Activated T-cell treated with anti-CD3 and anti-CD28 coated beads for 48 hours (primary cell): ENCODE measurements at places on chromosomes 2 and 18.

DNA sequence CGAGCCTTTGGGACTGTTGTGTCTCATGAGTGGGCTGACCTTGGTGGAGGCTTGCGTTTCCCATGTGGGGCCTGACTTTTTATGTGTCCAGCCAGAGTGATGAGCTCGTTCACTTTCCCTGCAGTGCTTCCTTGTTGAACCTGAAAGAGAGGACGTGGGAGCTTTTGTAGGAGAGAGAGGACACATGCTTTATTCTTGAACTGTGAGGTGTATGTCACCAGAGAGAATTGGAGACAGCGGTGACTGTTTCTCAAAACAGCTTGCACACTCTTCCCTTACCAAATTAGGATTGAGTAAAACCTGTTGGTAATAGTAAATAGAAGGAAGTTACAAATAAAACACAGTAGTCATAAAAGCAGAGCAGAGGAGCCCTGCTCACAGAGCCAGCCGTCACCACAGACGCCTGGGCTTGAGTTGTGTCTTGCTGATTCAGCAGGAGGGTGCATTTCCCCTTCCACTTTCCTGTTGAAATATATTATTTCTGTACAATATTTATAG, 60.7 kb downstream of the INPP4A start:
- no peak for DNase-seq

- DNase-seq, result no peak
Measured at GRCh38 chr2:108932736-108933332, 56.2 kb downstream of the EDAR start.

- DNase-seq, result no peak
Measured at GRCh38 chr18:56747032-56747658, 96.0 kb downstream of the WDR7 start.

GRCh38 chr2:17171446-17172049, 346.7 kb downstream of the RAD51AP2 start:
- no peak for DNase-seq

- DNase-seq, result no peak
Measured at GRCh38 chr2:98099939-98100743, 13.2 kb downstream of the VWA3B start.

GRCh38 chr2:206086716-206087350, 859 bp upstream of the INO80D start:
- DNase-seq, result no peak

GRCh38 chr2:186523791-186524190, 37.7 kb downstream of the ZC3H15 start:
- DNase-seq, result no peak

DNA sequence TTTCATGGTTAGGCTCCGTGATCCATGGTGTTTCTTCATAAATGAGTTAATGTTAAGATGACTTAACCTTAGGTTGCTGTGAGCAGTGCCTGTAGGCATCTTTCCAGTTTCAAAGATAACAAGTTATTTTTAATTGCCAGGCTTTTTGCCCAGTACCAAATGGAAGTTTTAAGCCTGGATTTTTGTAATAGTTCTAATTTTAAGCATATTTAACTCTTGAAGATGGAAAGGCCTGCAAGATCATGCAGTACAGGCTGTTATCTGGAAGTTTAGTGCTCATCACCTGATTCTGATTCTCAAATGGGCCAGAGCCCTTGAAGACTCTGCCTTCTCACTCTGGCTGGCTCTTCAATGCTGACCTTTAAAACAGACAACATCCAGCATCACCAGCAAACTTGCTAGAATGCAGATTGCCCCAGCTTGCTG, 141.3 kb downstream of the NCK2 start:
- DNase-seq, result no peak

GRCh38 chr18:79950515-79951341, 725 bp downstream of the SLC66A2 start:
- no peak for DNase-seq

DNA sequence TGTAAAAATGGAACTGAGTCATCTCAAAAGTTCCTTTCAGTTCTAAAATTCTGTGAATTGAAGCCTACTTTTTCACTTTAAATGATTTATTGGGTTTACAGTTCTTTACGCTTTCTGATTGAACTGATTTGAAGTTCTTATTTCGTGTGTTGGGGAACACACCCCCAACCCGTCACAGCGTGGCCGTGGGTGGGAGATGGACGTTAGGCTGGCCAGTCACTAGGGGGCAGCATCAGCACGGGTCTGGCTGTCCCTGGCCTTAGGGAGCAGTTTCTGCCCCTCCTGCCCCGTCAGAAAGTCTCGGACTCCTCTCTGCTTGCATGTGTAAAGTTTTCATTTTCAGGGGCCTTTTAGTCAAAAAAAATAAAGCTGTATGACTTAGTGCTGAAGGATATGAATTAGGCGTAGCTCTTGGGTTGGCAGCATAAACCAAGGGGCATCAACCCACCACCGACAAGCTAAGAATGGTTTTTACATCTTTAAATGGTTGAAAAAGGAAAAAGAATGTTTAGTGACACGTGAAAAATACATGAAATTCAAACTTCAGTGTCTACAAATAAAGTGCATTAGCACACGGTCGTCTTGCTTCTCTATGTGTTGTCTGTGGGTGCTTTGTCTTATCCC, 63.4 kb downstream of the ZCCHC2 start:
- peak; percentile 80 for DNase-seq

- DNase-seq, result no peak
Measured at GRCh38 chr2:191049728-191050639, 36.0 kb upstream of the STAT1 start.

GRCh38 chr2:227829337-227829736, 15.7 kb downstream of the CCL20 start:
- no peak for DNase-seq

DNA sequence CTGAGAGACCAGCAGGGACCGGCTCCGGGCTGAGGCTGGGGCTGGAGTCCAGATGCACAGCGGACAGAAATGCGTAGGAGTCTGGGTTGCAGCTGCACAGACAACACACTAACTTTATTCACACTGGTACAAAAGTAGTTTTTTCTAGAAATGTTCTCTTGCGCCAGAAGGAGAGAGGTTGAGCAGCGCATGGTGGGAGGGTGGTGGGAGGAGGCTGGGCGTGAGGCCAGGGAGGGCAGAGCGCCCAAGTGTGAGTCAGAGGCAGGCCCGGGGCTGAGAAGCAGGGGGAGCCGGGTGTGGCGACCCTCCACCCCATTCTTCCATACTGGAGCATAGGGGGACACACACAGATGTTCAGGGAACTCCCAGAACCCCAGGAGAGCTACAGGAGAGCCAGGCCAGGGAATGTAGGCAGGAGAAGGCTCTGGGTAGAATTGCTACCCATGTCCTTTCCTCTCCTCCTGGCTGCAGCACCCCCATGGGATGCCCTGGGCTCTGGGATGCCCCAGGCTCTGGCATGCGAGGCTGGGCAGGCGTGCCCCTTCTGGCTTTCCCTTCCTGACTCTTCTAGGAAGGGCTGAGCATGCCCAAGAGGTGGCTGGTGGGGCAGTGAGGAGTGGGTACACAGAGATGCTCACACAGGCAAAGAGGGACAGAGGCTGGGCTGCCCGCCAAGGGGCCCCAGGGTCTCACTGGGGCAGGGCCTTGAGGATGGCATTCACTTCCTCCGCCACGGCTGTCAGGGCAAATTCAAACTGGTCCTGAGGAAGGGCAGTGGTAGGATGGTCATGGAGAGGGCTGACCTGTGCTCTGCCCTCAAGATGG, 10.6 kb downstream of the DNAJB2 start:
- DNase-seq, result no peak

DNA sequence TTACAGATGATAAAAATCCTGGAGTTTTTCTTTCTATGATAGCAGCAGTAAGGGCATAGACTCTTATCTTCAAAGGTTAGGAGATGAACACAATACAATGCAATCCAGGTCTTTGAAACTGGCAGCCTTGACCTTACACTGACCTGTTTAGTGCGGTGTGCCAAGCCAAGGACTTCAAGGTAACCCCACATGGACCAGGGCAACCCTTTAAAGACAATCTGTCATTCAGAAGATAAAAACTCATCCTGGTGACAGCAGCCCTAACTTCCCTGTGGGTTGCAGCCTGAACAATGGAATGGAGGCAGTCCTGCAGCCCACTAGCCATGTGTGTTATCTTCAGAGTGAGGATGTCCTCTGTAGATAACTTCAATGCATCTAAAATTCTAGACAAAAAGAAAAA, 78.1 kb downstream of the RTTN start:
- no peak for DNase-seq

DNA sequence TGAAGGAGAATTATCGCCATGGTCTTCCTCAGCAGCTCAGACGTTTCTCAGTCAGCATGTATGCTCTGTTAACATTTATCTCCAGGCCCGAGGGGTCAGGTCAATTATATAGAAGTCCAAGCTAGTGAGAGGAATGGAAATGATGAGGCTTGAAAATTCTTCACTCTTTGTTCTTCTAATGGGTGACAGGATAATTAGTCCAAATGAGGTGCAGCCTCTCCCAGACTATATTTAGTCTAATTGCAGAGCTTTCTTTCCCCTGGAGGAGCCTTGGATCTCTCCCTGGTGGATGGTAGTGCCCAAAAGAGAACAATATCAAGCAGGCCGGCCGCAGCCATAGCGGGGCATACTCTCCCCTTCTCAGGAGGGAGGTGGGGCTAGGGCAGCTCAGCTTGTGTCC, 51.4 kb upstream of the DTNB start:
- DNase-seq, result no peak

- DNase-seq, result no peak
Measured at GRCh38 chr2:241862093-241862492, 3.4 kb upstream of the PDCD1 start.

GRCh38 chr2:206790311-206790935, 25.0 kb downstream of the FASTKD2 start:
- no peak for DNase-seq

DNA sequence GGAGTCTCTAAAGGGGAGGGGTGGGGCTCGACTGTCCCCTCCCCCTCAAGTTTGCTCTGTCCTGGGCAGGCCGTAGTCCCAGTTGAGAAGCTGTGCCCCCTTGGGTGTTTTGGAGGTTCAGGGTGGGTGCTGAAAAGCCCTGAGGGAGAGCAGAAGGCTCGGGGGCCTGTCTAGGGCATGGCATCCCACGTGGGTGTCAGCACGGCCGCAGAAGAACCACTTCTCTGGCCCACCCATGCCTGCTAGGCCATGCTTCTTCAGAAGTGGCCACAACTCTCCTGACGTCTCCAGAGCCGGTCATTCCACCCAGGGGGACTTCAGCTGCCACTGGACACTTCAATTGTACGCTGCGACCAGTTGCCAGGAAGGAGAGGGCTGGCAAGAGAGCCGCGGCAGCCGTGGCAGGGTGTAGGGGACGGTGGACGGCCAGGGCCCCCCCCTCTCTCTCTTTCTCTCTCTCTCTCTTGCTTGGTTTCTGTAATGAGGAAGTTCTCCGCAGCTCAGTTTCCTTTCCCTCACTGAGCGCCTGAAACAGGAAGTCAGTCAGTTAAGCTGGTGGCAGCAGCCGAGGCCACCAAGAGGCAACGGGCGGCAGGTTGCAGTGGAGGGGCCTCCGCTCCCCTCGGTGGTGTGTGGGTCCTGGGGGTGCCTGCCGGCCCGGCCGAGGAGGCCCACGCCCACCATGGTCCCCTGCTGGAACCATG, at the start of gene INPP5D:
Gene INPP5D, plus strand, starts transcription at position 546 of the 704 bp plus-strand sequence. Its CDS starts 137 bp downstream, at position 683.
- DNase-seq, result peak; percentile 56

GRCh38 chr2:74000666-74001065, 16.0 kb downstream of the TET3 start:
- DNase-seq, result no peak
